Uterus (tissue), 4 donors: ENCODE measurements at places on chromosomes 7 and 10.

GRCh38 chr10:49362596-49363260 lies 33.2 kb downstream of the DRGX start:
- DNase-seq, result no peak

GRCh38 chr10:114544045-114544659 lies 113.9 kb downstream of the ABLIM1 start:
- DNase-seq, result no peak

DNA sequence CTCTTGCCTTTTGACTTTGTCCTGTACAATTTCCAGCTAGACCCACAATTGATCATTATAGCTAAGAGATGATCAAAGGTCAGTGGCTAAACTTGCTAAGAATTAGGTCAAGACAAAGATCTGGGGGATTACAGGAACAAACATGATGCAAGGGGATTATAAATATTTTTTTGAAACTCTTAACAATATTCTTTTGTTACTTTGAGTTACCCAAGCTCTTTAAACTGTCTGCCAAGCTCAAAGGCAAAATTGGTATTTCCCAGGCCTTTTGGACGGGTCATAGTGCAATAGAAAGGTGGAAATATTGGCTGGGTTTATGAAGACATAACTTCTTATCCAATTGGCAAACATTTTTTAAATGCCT lies 23.4 kb downstream of the TBXAS1 start:
- DNase-seq, result no peak

GRCh38 chr10:112132435-112132834 lies 51.1 kb downstream of the GPAM start:
- DNase-seq, result no peak

- DNase-seq, result no peak
These were observed 133.6 kb downstream of the ZMIZ1 start for GRCh38 chr10:79202188-79203013.

- DNase-seq, result no peak
These were observed 88.9 kb upstream of the WAC start for GRCh38 chr10:28444031-28444430.

GRCh38 chr7:12583176-12583575 lies 12.7 kb downstream of the SCIN start:
- no peak for DNase-seq

DNA sequence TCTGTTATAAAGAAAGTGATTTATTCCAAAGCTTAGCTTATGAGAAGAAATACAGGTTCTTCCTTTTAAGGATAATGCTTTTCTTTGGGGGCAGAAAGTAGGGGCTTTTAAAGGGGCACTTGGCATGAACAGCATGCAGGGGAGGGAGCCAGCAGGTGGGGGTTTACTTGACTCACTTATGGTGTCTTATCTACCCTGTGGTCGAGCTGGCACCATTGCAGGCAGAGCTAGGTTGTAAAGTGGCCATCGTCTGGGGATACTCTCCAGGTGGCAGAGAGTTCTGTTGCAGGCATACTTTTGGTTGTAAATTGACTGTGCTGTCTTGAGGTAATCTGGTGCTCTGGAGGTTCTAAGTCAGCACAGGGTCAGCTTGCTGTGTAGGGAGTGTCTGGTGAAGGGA lies 26.3 kb upstream of the IFRD1 start:
- DNase-seq, result no peak

DNA sequence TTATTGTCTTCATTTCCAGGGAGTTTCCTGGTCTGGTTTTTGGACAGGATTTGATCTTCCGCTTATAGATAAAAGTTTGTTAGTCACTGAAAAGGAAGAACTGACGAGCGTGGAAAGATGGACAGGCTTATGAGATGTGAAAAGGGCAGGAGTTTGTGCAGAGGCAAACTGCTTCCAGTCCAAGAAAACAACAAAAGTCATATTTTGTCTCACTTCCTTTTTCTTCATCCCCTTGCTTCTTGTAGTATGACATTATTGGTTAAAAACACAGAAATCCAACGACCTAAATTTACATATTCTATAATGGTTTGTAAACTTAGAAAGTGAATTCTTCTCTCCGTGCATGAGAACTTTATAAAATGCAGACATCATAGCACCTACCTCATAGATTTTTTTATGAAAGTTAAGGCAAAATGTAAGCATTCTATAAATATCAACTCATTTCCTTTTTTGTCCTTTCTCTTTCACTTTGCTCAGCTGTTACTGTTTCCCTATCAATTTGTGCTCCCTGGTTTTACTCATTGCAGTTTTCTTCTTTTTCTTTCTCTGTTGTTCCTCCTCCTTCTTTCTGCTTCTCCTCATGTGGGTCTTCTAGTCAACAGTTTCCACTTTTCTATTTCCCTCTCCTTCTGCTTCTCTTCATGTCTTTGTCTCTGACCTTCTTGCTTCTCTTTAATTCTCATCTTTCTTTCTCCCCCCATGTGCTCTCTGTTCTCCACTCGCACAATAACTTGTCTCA lies 370.2 kb downstream of the ARL4A start:
- DNase-seq, result no peak

DNA sequence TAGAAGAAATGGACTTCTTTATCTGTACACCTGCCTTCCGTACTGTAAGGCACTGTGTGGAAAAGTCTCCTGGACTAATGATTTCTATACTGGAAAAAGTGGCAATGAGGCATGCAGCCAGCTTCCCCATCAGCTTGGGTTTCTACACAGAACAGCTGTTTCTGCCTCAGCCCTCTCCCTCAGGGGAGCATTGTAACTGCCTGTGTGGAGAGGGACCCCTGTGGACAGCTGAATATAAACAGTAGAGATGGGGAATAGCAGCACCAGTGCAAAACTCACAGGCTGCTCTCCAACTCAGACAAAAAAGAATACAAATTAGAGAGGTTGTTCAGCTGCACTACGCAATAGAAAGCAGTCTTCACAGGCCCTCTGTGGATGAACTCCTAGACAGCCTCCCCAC lies 451.3 kb upstream of the MBL2 start:
- DNase-seq, result no peak

GRCh38 chr7:27110186-27111031 lies 7.9 kb upstream of the HOXA2 start:
- DNase-seq, result peak; percentile 44

- DNase-seq, result no peak
These were observed 56.8 kb downstream of the TNS3 start for GRCh38 chr7:47525066-47525623.

DNA sequence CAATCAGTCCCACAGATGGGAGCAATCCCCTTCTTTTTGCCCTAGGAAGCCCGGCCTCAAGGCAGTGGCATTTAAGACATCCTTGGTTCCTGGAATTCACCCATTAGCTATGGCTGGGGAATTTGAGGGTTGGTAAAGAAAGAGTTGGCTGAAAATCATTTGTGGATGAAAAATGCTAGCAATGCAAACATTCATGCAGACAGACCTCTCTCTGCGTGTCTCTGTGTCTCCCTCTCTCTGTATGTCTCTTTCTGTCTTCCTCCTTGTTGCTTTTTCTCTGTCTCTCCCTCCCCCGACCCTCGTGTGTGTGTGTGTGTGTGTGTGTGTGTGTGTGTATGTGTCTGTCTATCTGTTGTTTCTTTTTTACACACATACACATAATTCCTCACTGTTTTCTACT lies 19.4 kb downstream of the LDB3 start:
- no peak for DNase-seq
